Germinal center (tissue), 1 donor: ENCODE measurements at places on chromosomes 16 and 17.

DNA sequence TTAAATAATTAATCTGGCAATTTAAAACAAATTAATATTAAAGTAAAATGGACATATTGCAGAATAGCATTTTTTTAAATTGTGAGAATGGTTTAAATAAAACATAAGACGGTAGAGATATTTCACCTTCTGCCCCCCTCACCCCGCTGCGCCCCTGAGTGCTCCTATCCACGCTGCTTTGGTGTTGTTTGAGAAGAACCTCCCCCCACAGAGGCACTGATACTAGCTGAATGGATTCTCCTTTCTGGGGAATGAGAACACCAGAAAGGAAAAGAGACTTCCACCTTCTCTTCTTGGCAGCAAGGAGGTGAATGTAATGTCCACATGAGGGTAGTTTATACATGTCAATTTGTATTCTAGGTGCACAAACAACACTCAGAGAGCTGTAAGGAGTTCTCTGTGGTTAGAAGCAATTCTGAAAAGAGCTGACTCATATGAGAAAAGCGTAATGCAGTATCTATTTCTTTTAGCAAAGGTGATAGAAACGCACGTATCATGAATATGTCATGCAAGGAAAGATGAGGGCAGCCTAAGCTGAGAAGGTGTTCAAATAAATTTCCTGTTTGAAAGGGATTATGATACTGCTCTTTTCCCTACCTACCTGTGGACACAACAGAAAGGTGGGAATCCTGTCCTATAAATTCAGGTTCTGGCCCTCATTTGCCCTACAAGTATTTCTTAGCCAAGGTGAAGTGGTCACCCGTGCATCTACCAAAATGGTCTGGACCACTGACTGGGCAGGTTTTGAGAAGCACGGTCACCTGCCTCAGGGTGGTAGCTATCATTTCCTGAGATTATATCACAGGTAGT, 126.9 kb downstream of the PARN start:
- DNase-seq = no peak

GRCh38 chr17:65039336-65039988, 17.1 kb downstream of the GNA13 start:
- peak; percentile 78 for DNase-seq

GRCh38 chr17:8966926-8967325, 1.4 kb upstream of the PIK3R5 start:
- DNase-seq = no peak

DNA sequence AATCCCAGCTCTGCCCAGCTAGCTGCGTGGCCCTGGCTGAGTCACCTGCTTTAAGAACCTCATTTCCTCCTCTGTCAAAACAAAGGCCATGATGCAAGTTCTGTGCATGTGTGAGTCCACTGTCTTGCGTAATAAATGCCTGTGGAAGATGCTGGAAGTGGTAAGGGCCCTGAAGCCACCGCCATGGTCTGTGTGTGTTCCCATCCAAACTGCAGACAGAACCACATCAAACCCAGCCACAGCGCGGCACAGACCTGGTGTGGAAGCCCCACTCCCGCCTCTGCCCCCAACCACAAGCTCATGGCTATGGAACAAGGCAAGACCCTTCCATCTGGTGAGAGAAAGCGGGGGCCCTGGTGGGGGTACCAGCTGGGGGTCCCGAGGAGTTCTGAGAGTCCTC, 26.0 kb downstream of the NECAB2 start:
- DNase-seq = no peak

GRCh38 chr16:72635104-72635503, 412.8 kb downstream of the ZFHX3 start:
- no peak for DNase-seq

DNA sequence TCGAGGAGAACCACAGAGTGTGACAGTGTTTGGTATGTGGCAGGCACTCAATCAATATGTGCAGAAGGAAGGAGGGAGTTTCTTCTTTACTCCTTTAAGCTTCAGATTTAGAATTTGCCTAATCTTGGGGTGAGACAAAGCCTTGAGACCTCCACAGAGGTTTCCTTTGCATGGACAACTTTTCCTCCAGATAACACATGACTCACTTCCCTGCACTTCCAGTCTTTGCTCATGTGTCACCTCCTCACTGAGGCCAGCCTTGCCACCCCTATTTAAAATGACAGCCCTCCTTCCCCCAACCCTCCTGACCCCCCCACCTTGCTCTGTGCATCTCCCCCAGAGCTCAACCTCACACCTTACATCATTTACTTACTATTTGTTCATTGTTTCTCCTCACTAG, 17.4 kb upstream of the NOS2 start:
- DNase-seq = no peak

DNA sequence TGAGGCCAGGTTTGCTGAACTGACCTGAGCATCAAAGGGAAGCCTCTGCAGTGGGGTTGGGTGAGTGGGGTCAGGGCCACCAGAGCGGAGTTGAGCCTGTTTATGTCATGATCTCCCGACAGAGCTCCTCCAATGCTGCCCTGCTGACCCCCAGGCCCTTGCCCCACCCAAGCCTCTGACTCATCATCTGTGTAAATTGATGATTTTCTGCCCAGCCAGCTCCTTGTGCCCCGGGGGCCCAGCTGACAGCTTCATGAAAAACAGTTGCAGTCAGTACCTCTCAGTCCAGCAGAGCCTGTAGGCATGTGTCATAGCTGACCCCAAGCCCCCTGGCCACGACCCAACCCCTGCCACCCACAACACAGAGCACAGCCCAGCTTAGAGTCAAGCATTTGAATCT, 134.9 kb downstream of the CCT6B start:
- no peak for DNase-seq

DNA sequence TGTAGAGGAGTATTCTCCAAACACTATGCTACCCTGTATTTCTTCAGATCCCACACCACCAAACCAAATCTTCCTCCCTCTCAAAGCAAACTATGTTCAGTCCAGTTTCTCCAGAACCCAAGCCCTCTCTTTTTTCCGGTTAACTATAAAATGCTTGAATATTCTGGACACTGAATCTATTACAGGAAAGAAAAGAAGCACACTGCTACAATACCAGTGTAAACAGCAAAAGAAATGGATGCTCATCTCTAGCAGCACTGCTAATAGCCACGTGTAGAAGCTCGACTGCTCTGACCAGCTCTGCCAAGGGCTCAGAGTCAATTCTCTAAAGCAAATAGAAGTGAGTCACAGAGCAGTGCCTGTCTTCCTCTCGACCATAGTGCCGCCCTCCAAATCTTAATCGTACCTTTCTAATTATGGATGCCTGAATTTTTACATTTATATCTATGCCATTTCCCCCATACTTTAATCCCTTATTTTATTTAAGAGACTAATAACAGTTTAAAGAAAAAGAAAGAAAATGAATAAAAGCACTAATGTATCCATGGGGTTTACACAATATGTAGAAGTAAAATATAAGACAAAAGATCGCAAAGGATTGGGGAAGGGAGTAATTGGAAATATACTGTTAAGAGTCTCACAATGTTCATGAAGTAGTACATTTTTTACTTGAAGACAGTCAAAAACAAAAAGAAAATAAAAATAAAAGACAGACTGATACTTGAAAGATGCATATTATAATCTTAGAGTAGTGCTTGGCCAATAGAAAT, 154.5 kb downstream of the PARN start:
- DNase-seq = no peak
